ENCODE measurements at places on chromosomes 1 and 21.
A peak's percentile ranks its signal among the peaks of the same experiment; 100 is the strongest.

- DNase-seq = no peak
These were observed 3.5 kb downstream of the LRP8 start for GRCh38 chr1:53324321-53324720.

- DNase-seq = peak; percentile 82
These were observed 11.2 kb downstream of the TNFRSF1B start for GRCh38 chr1:12177999-12178441.

DNA sequence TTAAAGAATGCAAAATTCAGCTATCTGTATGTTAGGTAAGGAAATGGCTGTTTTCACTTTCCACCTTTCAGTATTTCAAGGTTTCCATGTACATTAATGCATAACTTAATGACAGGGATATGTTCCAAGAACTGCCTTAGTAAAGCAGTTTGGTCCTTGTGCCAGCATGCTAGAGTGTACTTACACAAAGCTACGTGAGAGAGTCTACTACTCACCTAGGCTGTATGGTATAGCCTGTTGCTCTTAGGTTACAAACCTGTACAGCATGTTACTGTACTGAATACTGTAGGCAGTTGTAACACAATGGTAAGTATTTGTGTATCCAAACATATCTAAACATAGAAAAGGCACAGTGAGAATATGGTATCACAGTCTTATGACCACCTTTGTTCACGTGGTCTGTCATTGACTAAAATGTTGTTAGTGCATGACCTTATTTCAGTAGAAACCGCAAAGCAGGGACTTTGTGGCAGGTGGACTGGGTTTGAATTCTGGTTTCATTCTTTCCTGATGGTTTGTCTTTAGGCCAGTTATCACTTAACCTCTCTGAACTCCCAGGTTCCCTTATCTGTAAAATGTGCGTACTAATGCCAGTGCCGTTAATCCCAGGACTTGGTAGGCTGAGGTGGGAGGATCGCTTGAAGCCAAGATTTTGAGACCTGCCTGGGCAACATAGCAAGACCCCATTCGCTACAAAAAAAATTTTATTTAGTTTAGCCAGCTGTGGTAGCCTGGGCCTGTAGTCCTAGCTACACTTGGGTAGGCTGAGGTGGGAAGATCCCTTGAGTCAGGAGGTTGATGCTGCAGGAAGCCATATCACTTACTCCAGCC lies 4.9 kb downstream of the SMYD2 start:
- DNase-seq = no peak

DNA sequence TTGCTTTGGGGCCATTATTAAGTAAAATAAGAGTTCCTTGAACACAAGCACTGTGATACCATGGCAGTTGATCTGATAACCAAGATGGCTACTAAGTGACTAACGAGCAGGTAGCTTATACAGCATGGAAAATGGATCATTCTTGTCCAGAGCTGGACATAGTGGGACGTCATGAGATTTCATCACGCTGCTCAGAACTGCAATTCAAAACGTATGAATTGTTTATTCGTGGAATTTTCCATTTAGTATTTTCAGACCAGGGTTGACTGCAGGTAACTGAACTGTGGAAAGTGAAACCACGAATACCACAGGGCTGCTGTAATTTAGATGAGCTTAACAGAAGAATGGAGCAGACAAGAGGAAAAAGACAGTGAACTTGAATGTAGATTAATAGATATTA lies 38.9 kb downstream of the CCDC18 start:
- DNase-seq = no peak

DNA sequence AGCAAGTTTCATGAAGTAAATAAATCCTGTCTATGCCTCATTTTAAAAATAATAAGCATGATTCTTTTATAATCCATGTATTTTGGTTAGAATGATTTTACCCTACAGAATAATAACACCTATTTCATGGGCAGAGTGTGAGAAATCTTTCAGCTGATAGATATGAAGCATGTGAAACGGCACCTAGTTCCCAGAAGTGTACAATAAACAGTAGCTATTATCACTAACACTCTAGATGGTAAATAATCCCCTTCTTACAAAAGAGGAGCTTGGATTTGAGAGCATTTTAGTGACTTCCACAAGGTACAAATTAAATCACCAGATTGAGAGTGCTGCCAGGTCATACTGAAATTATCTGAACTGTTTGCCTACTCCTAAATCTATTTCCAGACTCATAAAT lies 95.3 kb upstream of the NRIP1 start:
- no peak for DNase-seq

- DNase-seq = no peak
These were observed 19.4 kb downstream of the RPS6KC1 start for GRCh38 chr1:213070406-213070805.

DNA sequence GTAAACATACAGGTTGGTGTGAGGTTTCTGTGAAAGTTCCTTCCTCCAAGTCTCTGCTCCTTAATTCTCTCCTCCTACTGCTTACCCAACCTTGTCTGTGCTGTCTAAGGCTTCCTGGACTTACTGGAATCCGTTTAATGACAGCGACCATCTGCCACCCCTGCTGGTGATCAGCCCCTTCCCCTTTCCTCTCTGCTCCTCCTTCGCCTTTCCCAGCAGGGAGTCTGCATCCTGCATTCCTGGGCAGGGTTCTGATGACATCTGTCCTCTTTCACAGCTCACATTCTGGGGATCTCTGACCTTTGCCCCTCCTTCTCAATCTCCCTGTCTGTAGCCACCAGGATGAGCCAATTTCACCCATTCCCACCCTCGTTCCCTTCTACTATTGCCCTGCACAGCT lies 66.5 kb downstream of the KIRREL1 start:
- DNase-seq = no peak

- DNase-seq = no peak
These were observed 191.7 kb upstream of the ARHGEF16 start for GRCh38 chr1:3262681-3263286.

- DNase-seq = no peak
These were observed 35.1 kb upstream of the ADGRL4 start for GRCh38 chr1:79041666-79042065.

- no peak for DNase-seq
These were observed 1.4 kb downstream of the EFNA4 start for GRCh38 chr1:155064832-155065429.

- DNase-seq = no peak
These were observed 308.1 kb downstream of the ADGRL2 start for GRCh38 chr1:82108843-82109242.

DNA sequence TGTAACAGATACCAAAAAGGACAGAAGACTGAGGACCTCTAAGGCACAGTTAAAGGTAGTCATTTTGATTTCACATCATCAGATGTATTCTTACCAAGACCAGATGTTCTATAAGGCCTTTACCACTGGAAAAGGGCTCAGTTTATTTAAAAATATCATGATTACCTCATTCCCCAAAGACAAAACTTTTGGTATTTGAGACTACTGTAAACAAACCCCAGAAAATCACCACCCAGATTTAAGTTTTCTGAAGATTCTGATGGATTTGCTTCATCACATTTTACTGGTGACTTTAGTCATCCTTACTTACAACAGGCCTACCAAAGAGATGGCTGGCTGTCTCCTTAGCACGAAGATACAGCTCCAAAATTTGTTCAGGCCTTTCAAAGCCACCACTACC lies 8.3 kb downstream of the ENAH start:
- DNase-seq = no peak

- DNase-seq = no peak
These were observed 31.9 kb downstream of the PRDM15 start for GRCh38 chr21:41847066-41847804.

DNA sequence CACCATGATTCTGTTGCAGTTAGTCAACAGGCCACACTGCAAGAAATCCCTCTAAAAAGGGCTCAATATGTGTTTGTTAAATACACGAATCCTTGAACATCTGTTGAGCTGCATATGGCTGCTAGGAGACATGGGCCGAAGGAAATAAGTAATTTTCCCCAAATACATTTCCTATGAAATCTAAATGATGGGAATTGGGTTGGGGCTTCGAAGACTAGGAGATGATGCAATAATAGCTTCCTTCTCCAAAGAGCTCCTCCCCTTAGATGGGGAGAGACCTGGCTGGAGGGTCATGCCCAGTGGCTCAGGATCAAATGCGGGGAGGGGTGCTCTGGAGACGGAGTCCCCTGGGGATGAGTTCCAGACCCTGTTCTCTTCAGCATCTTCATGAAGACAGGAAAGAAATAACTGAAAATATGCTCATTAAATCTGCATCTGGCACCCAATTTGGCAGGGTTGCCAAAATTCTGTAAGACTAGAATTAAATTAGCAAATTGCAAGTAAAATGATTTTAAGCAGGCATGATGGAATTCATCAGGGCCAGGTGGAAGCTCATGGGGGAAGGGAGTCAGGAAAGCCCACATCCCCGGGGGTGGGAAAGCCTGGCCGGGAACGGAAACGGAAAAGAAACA lies 165.0 kb upstream of the EDN2 start:
- no peak for DNase-seq

DNA sequence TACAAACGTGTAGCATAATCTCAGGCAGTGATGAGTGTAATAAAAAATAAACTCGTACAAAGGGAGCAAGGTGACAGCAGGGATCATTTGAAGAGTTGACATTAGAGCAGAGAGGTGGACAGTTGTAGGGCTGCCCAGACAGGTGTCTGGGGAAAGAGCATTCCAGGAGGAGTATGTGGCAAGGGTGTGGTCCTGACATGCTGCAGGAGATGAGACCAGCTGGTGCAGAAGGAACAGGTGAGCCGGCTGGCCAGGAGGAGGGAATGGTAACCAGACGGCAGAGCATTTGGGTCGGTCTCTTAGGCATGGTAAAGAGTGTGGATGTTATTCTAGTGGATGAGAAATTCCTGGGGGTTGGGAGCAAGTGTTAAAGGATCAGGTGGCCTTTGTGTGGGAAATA lies 306.3 kb downstream of the LMX1A start:
- no peak for DNase-seq

- no peak for DNase-seq
These were observed 130.5 kb downstream of the PSMG1 start for GRCh38 chr21:39052718-39053117.

DNA sequence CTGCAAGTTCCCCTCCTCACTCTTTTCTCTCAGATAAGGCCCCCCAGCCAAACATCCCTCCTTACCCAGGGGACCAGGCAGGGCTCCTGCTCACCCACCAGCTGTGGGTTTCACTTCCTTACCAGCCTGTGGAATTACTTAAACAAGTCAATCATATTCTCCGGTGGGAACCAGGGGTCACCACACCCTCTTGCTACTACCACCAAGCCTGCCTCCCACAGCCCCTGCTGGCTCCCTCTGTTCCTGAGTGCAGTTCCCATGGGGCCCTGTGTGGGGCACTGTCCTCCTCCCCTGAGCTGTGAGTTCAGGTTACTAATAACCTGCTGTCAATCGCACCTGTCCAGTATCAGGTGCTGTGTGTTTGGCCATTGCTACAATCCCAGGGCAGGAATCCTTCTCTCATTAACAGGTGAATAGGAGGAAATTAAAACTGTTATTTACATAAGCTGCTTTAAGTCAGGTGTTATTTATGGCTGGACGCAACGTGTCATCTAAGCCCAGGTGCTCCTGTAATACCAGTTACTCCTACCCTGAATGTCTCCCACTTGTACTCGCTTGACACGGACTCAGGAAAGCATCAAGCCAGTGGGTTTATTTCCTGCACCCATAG lies 53.1 kb upstream of the LBR start:
- no peak for DNase-seq

GRCh38 chr1:84350550-84350949 lies 47.7 kb upstream of the DNASE2B start:
- DNase-seq = no peak

DNA sequence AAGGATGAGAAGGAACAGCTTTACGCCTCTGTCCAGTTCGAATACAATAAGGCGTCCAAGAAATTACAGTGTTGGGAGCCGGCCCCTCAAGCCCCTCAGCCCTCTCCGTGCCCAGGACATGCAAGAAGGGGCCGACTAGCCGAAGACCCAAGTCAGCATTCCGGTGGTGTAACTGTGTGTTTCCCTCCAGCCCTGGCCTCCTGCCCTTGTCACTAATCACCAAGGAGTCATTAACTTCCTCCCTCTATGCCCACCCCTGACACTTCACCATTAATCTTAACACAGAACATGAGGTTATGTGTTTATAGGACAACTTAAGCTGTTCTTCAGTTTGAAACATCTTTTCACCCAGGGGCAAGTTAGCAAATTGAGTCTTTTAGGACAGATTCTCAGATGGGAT lies 16.4 kb upstream of the C4BPB start:
- DNase-seq = no peak

DNA sequence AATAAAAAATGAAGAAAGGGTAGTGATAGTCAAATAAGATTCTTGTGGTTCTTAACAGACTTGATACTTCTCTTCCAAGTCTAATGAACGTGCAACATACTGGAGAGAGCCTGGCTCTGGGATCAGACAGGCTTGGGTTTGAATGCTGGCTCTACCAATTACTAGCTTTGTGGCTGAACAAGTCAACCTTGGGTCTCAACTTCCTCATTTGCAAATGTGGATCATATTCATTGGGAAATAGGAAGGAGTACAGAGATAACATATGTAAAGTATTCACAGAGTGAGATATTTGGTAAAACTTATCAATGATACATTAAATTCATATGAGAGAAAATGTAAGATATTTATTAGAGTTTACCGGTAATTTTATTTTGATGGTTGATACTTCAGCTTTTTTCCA lies 2.0 kb downstream of the EDEM3 start:
- DNase-seq = no peak

- DNase-seq = no peak
These were observed 8.3 kb downstream of the ADAR start for GRCh38 chr1:154599658-154600057.

DNA sequence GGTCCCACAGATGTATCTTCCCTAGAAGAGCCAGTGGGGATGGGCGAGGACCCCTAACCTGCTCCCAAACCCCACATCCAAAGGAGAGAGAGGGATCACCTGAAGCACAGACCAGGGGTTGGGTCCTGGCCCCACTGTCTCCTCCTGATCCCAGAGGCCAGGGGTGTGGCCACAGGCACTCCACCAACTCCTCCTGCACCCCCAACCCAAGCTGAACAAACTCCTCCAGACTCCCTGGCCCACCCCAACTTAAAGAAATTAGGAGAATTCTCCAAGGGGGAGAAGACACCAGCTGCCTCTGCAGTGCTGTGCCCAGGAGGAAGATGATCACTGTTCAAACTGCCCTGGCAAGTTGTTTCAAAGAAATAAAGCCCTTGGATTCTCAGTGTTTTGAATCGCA lies 4.5 kb upstream of the PRAMEF12 start:
- no peak for DNase-seq

GRCh38 chr1:16021681-16022080 lies at the start of gene CLCNKA:
Gene CLCNKA, plus strand, starts transcription at chr1:16022036. Its CDS starts 584 bp downstream, at chr1:16022620.
- DNase-seq = no peak

DNA sequence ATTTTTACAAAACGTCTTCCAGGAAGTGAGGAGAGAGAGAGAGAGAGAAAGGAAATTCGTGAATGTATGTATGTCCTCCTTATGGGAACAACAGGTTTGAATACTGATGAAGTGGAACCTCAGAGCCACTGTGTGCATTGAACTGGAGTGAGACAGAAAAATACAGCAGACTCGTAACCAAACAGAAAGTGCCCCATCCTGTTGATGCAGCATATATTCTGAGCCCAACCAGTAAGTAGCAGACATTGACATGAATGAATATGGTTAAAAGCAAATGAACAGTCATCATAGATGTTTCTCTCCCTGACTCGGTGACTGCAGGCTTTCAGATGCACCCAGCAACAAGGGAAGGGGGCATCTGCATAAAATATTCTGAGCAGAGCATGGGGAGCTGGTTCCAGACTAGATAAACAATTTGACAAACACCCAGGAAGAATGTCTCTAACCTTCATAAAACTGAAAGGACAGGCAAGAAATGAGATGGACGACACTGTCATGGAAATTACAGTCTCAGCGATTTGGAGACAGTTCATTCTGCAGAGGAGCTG lies 471.0 kb upstream of the PBX1 start:
- no peak for DNase-seq

All from stimulated activated CD8-positive, alpha-beta memory T cell treated with anti-CD3 and anti-CD28 coated beads, Interleukin-15, amount 100 ng/mL, for 24 hours (primary cell).